ENCODE measurements at places on chromosomes 5 and 9.

DNA sequence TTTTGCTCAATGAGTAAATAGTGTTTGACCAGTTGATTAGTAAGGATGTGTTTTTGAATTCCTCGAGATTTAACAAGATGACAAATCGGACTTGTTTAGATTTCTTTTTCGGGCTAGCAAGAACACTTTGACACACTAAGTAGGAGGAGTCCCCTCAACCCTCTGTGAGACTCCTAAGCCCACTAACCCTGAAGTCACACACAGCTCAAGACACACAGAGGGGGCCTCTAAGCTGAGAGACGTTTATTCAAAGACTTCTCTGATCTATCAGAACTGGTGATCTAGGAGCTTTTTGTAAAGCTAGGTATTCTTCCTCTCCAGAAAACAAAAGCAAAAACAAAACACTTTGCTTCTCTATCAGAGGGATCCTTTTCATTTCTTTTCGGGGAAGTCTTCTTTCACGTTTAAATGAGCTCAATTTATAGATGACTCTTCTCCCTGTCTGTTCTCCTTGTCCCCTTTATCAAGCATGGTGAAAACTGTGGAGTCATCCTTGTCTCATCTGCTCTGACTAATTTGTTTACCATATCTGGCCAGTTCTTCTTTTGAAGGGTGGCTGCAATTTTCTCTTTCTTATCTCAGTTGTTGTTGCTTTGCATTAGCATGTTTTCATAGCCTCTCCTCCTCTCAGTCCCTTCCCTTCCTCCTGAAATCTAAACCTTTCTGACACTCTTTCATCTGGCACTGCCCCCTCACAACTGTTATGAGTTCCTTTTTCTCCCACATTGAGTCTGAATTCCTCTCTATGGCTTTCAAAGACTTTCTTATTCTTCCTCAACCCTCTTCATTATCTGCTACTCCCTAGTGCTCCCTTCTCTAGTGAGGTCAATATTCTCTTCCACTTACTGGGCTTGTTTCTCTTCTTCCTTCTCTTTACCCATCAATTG is 68.5 kb upstream of the RAI14 start:
- ATAC-seq: peak; percentile 56

DNA sequence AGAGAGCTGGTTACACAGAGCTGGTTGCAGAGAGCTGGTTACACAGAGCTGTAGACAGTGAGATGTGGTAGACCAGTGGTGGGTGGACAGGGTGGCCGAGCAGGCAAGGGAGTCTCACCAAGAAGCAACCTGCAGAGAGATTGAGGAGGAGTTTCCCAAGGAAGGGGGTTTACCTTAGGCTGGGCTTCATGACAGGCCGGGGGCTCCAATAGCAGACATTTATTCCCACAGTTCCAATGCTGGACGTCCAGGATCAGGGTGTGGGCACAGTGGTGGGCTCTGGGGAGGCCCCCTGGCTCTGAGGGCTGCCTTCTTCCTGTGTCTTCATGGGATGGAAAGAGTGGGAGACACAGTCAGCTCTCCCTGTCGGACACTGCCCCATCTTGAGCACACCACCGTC is 386.9 kb upstream of the IRX4 start:
- no peak for ATAC-seq

- ATAC-seq: no peak
These were observed 20.3 kb upstream of the OLFM1 start for GRCh38 chr9:135067096-135067710.

- ATAC-seq: no peak
These were observed 195.0 kb downstream of the ADAMTSL1 start for GRCh38 chr9:18668944-18669343.

DNA sequence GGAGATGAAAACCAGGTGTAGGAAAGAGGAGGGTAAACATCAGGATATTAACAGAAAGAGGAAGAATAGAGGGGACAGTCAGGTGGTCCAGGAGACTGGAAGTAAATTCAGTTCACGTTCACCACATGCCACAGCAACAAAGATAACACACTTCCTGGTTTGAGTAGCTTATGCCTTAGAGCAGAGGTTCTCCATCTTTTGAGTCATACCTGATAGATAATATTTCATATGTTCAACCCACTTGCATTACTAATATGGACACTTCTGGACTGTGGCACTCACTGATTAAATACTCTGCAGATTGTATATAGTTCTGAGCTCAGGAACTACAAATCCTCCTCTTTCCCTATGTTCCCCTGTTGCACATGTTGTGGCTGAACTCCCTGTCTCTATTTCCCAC is 179.9 kb upstream of the NR3C1 start:
- ATAC-seq: peak; percentile 62

- ATAC-seq: no peak
These were observed 25.9 kb upstream of the PRDM12 start for GRCh38 chr9:130638284-130639123.

GRCh38 chr9:130380920-130381469 is 63.8 kb upstream of the ASS1 start:
- no peak for ATAC-seq

- ATAC-seq: no peak
These were observed 71.2 kb upstream of the GLIS3 start for GRCh38 chr9:4371108-4371507.

GRCh38 chr5:88948746-88949600 is 66.0 kb upstream of the MEF2C start:
- no peak for ATAC-seq

DNA sequence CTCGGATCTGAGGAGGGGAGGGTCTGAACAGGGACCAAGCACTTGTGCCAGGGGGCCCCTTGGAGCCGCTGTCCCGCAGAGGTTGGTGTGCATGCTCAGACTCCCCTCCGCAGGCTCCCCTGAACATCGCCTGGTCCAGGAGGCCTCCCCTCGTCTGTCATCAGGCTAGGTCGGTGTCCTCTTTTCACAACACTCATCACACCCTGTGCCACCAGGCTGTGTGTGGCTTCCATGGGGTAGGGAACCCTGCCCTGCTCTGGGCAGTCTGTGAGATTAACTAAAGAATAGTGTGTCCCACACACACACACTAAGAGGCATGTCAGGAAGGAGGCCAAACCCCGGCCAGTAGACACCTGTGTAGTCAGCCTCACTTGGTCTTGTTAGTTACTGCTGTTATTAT is 119.3 kb downstream of the C5orf15 start:
- no peak for ATAC-seq

DNA sequence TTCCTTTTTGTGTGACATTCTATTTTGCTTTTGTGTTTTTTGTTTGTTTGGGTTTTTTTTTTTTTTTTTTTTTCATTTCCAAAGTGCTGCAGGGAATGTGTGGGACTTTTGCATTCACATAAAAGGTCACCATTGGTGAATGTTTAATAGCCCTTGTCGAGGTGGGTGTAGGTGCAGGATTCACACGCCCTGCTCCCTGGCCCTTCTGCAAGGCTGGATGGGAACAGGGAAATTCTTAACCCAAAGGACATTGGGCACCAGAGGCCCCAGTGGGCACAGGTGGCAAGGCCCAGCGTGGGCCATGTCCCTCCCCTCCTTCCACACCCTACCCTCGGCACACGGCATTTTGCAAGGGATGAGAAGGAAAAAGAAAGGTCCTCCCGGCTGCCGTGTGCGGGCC is 50.4 kb upstream of the NOTCH1 start:
- no peak for ATAC-seq

GRCh38 chr5:96885518-96886338 is 9.4 kb downstream of the ERAP2 start:
- ATAC-seq: peak; percentile 91
